Activated gamma-delta T cell (primary cell): ENCODE measurements at places on chromosomes 4 and X.

DNA sequence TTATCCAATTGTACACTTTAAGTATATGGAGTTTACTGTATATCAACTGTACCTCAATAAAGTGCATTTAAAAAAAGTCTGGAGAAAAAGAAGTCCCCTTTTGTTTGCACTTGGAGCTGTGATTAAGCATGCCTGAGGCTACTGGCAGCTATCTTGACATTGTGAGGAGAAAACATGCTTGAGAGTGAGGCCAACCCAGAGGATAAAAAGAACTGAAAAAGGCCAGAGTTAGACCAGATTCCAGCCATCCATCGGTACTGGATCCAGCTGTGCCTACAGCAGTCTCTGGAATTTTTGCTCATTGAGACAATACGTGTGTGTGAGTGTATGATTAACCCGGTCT is 57.4 kb downstream of the LGI2 start:
- DNase-seq: no peak

DNA sequence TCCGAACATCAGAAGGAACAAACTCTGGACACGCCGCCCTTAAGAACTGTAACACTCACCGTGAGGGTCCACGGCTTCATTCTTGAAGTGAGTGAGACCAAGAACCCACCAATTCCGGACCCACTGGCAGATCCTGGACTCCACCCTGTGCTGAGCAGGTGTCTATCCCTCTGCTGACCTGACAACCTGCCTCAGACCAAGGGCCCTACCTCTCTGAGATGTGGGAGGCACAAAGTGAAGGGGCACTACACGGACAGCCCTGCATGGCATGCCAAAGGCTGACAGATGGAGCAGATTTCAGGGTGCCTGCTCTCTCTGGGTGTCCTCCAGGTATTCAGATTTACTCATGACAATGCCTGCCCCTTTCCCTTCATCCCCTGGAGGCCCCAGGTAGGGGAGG is 14.0 kb upstream of the HSFX1 start:
- no peak for DNase-seq

DNA sequence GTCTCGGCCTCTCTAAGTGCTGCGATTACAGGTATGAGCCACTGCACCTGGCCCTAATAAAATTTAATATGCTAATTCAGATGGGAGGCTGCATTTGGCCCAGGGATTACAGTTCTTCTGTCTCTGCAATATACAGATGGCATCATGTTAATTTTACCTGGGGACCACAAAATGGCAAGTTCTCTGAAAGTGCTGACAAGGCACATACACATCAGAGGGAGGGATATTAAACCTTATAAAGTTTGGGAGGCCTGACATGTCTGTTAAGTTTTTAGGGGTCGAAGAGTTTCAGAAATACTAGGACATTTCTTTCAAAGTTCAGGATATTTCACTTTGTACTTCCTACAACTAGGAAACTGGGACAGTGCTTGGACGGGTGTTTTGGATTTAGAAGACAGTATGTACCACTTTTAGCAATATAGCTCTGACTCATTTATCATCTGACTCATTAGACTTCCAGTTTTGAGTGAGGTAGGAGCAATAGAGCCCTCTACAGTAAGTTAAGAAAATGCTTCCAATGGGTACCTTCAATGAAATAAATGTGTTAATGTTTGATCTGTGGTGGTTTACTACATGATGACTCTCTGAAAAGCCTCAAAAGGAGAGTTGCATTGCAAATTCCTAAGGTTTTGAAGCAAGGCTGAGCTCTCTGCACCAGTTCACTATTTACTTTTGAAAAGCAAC is 981.0 kb upstream of the HS3ST1 start:
- DNase-seq: no peak

DNA sequence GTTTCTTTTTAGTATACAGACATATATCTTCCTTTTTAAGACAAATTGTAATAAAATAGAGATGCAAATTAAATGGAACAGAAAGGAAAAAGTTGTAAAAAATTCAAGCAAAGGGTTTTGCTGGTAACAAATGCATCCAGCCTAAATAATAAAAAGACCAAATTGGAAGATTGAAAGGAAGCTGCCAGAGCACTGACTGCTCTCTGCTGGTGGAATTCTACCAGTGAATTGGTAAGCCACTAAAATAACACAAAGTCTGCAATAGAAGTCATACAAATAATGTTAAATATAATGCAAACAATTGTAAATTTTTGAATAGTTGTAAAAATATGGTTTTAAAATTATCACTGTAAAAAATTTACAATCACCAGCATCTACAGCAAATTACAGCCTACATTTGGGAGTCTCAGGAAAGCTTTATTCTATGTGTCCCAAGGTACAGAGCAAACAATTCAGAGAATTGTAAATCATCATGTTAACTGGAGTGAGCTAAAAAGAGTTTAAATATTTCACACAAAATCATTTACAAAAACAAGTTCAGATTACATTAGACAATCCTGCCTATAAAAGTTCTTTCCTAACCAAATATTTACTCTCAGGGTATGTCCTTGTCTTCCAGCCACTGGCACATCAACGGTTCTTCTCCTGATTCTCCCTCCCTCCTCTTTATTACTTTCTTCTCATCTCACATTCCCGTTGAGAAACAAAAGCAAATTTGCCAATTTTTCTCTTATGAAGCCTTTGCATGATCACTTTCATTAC is 1322.5 kb downstream of the PCDH7 start:
- no peak for DNase-seq

GRCh38 chrX:17682259-17682658 is 55.0 kb upstream of the SCML1 start:
- no peak for DNase-seq

- no peak for DNase-seq
These were observed 30.2 kb upstream of the CCNG2 start for GRCh38 chr4:77126809-77127208.

GRCh38 chrX:38206036-38206435 is 14.6 kb downstream of the SRPX start:
- DNase-seq: no peak

DNA sequence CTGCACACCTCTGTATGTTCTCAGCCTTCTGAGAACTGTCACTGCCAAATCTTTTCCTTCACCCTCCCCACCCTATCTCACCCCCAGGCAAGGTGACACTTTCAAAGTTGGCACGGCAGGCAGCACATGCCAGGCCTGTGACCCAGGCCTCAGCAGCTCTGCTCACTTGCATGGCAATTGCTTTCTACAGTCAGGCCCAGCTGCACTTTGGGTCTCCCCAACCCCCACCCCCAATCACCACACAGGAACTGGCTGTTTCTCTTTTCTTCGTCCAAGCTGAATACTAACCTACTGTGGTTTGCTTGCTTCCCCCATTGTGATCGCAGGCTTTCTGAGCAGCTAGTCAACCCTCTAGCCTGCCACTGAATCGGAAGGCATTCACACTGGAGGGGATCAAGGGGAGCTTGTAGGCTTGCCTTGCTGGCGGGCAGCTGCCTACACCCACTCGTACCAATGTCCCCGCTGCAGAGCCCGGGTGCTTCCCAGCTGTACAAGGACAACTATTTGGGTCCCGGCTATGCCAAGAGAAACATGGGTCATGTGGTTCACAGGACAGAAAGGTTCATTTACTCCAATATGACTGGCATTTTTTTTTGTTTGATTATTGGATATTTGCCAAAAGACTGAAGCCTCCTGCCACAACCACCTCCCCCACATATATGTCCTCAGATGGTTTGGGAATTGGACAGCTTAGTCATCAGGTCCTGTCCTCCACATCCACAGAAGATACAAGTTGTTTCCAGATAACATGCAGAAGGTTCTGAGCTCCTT is 28.1 kb downstream of the SLC25A43 start:
- no peak for DNase-seq

DNA sequence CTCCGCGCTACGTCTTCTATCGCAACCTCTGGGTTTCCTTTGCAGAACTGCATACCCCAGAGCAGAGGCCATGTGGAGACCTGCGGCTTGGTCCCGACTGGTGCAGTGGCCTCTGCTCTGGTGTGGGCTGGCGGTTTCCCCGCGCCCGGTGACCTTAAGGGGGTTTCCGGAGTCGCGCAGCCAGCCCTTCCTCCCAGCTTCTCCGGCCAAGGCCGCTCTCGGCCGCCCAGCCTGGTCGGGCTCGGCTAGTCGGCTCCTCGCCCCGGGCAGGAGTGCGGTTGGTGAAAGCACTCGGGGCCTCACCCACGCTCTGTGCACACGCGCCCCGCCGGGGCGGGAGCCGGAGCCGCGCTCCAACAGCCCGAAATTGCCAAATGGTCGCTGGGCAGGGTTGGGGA is 84.9 kb downstream of the BCOR start:
- DNase-seq: no peak

- DNase-seq: no peak
These were observed 69.1 kb downstream of the RHOH start for GRCh38 chr4:40265910-40266274.

- no peak for DNase-seq
These were observed 32.1 kb upstream of the VEGFD start for GRCh38 chrX:15416133-15416993.

DNA sequence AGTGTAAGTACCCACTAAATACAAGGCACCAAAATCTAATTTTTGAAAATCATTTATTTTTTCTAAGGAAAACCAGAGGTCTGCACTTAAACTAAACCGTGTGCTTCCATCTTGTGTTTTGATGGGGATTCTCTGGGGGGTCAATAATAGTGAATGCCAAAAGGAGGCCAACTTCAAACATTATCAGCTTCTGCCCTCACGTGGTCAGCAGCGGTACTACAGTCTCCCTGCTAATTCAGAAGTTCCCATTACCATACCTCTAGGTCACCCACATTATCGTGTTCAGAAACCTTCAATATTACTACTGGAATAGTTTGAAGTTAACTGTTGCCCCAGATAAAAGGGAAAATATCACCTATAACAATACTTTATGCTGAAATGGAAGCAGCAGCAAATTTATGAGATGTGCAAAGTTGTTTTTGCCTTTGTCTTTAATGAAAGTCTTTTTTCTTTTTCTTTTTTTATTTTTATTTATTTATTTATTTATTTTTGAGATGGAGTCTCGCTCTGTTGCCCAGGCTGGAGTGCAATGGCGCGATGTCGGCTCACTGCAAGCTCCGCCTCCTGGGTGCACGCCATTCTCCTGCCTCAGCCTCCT is 17.3 kb downstream of the CTPS2 start:
- DNase-seq: no peak

- no peak for DNase-seq
These were observed 36.3 kb downstream of the BCLAF3 start for GRCh38 chrX:19954335-19955096.

DNA sequence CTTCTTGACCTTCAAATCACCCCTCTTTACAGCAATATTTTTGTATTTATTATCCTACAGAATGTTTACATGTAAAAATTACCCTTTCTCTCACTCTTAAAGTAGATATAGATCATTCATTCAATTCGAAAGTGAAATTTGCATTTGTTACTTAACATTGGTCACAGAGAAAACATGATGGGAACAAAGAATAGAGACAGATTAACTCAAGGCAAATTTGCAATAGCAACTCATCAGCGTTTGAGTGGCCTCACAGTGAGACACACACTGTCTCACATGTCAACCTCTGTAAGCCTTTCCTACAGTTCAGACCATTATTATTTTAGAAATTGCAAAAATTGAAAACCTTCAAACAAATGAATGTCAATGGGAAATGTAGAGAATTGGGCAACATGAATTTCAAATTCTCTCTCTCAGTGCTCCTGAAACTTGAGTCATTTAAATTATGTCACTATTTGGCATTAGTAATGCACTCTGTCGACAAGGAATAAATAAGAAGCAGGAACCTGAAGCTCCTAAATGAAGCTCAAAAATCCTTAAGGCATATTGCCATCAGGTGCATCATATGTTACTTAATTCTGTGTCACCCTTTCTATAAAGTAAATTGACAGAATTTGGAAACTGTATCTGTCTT is 148.3 kb upstream of the ANXA10 start:
- no peak for DNase-seq

DNA sequence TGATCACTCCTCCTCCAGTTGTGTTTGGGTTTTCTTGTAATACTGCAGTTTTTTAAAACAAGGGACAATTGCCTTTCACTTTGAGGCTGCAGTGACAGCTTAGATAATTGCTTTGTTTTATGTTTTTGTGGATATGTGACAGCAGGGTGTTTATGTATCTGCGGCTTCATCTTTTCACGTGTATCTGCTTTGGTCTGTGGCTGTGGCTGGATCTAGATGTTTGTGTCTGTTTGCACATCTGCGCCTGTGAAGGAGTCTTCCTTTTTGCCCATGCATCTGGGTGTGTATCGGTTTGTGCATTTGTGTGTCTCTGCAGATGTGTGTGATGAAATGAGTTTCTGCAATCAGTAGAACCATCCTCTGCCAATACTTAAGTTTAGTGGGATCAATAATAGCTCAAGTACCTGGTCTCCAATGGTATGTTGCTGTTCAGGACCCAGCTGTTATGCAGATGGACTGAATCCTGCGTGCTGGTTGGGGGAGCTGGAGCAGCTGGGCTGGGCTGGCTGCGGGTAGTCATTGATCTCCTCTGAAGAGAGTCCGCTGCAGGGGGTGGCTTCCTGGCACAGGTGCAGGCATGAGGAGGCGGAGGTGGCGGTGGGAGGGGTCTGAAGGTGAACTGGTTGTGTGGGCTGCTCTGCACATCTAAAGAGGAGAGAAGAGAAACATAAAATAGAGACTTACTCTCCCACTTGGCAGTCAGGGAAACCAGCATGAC is 390.3 kb downstream of the SH2D1A start:
- DNase-seq: no peak

- DNase-seq: no peak
These were observed 166.1 kb downstream of the STK32B start for GRCh38 chr4:5217421-5217820.
